Activated CD4-positive, alpha-beta T cell treated with anti-CD3 and anti-CD28 coated beads, Interleukin-2, Interleukin-4, amounts not matched to agents 100 ng/mL and 50 ng/mL, durations not matched to agents 16 hours and 8 hours (primary cell): ENCODE measurements at places on chromosomes 3 and 15.

DNA sequence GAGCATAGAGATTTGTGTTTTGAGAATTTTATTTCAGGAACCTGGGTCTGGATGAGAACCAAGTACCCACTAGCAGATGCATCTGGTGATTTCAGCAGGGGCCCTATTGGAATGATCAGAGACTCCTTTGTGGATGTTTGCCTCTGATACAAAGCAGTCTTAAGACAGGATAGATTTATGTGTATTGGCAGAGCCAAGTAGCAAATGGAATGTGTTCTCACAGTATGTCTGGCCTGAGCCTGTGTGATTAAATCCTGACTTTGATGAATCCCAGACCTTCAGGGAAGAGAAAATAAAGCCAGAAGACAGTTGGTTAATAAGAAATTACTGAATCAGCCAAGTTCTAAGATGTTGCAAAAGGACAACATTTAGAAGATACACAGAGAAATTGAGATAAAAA, 755.5 kb upstream of the SEMA6D start:
- DNase-seq: no peak

DNA sequence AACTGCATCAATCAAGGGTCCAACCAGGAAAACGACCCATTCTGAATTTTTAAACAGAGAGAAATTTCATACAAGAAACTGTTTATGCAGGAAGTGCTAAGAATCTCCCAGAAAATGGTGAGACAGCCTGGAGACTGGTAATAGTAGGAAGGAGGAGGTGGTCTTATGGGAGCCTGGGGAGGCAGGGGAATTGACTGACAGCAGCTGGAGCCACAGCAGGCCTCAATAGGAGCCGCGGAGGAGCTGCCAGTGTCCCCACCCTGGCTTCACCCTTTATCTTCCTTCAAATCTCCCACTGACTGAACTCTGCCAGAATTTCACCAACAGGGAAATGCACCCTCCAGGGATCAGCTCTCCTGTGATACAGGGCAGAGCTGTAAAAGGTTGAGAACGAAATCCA, 7.5 kb upstream of the C3orf80 start:
- no peak for DNase-seq

DNA sequence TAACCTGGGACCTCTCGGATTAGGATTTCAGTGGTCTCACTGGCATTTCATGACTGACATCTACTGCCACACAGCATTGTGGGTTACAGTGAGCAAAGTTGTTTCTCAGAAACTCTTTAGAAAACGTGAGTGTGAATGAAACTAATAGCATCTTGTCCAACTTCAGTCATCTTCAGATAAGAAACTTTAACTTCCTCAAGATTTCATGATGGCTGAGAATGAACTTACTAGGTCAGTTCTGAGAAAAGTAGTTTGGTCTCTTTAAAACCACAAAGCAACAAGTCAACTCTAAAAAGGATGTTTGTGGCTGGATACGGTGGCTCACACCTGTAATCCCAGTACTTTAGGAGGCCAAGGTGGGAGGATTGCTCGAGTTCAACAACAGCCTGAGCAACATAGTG, 14.2 kb upstream of the HOMER2 start:
- DNase-seq: peak; percentile 79

DNA sequence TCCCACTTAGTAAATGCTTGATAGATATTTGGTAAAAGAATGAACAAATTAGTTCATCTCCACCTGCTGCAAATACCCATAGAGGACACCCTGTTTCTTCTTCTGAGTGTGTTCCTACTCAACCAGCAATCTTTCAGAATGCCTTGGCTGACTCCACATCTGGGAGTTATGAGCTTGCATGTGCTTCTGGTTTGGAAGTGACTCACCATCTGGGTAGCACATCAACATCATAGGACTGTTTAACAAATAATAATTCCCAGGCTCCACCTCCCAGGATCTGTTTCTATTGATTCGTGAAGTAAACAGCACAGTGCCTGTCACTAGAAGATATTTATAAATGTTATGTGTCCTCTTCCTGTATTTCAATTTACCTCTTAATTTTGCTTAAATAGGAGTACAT, 580.1 kb downstream of the ROBO2 start:
- no peak for DNase-seq

- peak; percentile 44 for DNase-seq
Observed at GRCh38 chr3:112629425-112629824, 11.5 kb downstream of the CCDC80 start.

DNA sequence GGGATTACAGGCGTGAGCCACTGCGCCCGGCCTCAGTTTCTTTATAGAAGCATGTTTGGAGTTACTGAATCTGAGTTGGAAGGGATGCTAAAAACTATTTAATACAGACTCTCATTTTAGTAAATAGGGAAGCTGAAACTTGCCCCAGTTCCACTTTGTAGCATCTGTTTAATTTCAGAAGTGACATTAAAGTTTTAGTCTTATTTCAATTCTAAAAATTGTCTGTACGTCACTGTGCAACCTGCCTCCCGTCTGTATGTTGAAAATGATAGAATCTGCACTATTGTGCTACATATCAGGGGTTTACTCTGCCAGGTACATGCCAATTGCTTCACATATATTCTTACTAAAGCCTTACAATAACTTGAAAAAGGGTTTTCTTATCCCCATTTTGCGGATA, 15.3 kb downstream of the CNOT10 start:
- no peak for DNase-seq

DNA sequence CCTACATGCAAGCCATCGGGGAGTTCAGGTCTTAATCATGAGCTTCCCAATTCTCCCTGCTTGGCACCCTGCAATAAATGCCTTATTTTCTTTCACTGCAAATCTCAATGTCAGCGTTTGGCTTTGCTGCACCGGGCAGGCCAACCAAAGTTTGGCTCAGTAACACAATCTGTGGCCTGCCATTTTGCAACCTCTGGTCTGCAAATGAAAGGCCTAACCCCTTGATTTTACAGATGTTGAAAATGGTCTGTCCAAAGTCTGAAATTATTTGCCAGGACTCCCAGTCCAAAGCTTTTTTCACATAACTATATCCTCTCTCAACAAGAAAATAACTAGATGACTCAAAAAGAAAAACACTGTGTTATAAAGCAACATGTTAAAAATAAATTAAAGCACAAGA, 34.0 kb upstream of the LEKR1 start:
- no peak for DNase-seq

DNA sequence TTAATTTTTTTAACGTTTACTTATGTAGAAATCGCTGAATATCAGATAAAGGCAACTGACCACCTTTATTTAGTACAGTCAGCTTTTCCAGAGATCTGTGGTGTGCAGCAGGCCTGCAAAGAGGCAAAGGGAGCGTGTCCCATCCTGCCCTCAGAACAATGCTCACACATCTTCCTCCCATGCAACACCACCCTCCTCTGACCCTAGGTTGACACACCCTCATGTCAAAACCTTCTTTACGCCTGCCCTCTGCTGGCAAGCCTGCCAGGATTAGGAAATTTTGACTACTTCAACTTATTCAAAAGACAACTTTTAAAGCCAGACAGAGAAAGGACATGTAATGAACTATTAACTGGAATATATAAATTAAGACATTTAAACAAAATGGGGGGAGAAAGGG, 513.7 kb downstream of the FOXP1 start:
- peak; percentile 74 for DNase-seq

DNA sequence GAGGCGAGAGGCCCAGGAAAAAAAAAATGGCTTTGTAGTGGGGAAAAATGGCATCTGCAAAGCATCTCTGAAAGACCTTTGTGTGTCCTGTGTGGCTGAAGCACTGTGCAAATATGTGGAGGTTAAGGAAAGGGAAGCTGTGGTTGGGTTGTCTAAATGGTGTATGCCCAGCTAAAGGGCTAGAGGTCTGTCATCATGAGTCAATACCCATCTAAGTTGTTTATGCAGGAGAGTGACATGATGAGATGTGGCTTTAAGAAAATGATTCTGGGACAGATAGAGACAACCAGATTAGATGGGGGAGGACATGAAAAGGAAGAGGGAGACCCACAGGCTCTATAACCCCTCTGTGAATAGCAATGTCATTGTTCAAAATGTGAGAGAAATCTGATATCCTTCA, 280.7 kb downstream of the MFSD1 start:
- DNase-seq: no peak

- no peak for DNase-seq
Observed at GRCh38 chr3:8442993-8443650, 58.5 kb upstream of the LMCD1 start.

GRCh38 chr3:152291649-152292066, 22.9 kb downstream of the MBNL1 start:
- no peak for DNase-seq

GRCh38 chr3:56484525-56485032, 16.3 kb upstream of the ERC2 start:
- no peak for DNase-seq

GRCh38 chr3:14915636-14916222, 31.7 kb upstream of the NR2C2 start:
- no peak for DNase-seq

DNA sequence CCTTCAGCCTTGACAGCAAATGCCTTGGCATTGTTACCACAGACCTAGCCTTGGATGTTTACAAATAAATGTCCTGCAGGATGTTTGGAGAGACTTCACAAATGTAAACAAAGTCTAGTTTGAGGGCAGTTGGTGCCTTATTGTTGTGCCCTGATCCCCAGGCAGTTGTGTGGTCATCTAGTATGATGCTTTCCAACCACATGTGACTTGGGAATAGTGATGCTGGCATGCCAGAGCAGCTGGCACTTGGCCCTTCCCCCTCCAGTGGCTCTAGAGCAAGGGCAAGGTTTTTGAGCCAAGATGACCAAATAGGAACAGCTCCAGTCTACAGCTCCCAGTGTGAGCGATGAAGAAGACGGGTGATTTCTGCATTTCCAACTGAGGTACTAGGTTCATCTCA, 258.2 kb downstream of the ADAMTS17 start:
- no peak for DNase-seq

- no peak for DNase-seq
Observed at GRCh38 chr15:65081270-65081669, 4.7 kb downstream of the KBTBD13 start.

- DNase-seq: no peak
Observed at GRCh38 chr3:160804762-160805161, 48.7 kb downstream of the PPM1L start.
